ENCODE measurements at places on chromosomes 3 and 15.

DNA sequence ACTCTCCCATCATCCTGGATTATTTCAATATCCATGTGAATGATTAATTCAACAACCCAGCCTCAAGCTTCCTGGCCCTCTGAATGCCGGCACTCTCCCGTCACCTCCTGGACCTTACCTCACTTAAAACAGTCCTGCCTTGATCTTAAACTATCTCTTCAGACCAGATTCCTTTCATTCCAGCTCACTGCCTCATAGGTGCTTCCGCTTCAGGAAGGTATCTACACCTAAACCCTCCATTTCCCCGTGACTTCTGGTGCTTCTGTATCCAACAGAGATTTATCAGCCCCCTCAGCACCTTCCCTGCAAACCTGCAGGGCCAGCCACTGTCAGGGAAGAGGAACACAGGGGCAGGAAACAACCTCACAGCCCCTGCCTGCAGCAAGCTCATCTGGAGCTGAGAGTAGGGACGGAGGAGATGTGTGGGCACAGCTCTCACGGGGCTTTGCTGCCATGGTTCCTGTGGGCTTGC is 98.9 kb upstream of the TJP1 start:
- no peak for DNase-seq

GRCh38 chr3:119562307-119562961 is 3.0 kb upstream of the CD80 start:
- DNase-seq: peak; percentile 11

DNA sequence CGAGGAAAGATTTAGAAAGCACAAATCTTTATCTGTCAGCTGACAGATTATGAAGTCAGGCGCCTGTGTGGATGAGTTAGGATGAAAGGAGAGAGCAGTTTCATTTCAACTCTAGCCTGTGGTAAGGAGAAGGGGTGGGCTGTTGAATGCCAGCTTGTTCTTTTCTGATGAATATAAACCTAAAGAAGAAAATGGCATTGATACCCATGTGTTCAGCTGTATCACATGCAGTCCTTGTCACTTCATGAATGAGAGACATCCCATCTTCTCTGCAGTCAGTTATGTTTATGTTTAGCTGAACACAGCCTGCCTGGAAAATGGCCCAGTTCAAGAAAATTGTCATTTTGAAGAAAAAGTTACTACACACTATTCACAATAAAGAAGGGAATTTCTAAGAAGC is 345.7 kb upstream of the RBMS3 start:
- no peak for DNase-seq

DNA sequence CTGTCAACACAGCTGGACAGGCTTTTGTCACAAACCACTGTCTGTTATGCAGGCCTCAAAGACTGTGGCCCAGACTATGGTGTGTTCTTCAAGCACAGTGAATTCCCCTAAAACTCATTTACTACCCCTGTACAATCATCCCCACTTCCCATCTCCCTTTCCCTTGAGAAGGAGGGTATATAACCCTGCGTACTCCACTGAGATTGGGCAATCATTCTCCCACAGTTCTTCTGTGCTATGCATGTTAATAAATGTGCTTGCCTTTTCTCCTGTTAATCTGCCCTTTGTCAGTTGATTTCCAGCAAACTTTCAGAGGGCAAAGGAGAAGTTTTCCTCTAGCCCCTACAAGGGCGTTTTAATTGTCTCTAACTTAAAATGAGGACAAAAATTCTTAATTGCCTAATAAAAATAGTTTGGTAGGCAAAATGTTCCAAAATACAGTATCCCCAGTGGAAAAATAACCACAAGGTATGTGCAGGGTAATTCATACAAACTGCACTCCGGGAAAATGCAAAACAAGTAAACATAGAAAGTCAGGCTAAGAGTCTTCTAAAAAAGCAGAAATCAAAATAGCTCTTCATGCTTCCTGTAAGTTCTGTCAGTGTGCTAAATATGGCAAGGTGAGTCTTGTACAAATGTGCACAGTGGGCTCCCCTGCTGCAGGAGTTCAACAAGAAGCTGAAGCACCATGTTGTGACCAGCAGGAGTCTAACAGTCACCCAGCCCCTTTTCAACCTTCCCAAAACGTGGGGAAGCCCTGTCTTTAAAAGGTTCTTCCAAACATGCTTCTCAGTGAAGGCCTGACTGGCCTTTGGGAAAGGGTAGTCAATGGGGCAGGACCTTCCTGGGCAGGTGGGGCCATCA is 10.2 kb downstream of the ATP10A start:
- no peak for DNase-seq

GRCh38 chr15:74397239-74398068 is 30.0 kb upstream of the CYP11A1 start:
- no peak for DNase-seq

DNA sequence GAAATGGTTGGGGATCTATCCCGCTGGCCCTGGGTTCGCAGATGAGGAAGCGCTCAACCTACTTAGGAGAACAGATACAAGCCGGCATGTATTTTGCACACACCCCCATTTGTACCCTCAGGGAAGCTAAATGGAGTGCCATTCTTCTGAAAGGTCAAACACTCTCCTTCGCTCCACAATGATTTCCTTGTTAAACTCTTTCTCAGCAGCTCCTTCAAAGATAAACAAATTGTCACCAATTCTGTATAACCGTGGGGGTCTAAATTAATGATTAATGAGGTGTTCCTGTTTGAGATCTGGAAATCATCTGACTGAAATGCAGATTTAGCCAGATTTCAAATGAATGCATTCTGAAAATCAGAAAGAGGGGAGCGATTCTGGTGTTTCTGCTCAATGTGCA is 124.0 kb downstream of the MEGF11 start:
- DNase-seq: no peak

- no peak for DNase-seq
Measured at GRCh38 chr3:24149032-24149431, 203.9 kb downstream of the NR1D2 start.

DNA sequence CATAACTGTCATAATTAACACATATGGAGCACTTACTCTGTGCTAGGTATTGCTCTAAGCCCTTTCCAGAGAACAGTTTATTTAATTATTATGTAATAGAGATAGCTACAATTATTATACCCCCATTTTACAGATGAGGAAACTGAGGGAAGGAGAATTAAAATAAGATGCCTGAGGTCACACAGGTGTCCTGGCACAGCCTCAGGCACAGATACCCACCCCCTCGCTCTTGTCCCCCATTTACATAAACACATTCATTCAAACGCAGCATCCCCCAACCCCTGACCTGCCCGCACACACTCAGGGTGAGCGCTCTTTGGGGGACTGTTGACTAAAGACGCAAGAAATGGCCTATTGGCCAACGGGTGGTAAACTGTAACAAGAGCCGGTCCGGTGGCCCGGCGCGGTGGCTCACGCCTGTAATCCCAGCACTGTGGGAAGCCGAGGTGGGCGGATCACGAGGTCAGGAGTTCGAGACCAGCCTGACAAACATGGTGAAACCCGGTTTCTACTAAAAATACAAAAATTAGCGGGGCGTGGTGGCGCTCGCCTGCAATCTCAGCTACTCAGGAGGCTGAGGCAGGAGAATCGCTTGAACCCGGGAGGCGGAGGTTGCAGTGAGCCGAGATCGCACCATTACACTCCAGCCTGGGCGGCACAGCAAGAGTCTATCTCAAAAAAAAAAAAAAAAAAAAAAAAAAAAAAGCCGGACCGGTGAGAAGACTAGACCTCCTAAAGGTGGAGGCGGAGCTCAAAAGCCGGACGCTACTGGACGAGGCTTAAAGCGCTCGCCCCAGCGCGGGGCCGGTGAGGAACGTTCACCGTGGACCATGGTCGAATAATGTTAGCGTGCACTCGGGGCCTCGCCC is 1.9 kb upstream of the ISL2 start:
- DNase-seq: no peak

DNA sequence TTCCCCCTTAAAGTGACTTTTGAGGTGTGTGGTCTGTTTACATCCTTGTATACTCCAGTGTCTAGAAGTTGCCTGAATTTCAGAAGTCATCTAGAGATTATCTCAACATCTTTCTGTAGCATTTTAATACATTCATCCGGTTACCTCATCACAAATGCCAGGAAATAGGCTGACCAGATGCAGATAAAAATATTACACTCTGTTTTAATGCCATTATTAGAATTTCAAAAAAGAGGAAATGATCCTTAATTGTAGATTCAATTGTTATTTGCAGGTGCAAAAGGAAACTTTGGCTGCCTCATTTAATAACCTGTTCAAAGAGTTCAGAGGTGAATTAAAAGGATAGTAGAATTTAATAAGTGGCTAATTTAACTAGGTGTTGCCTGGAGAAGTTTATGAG is 290.9 kb downstream of the C3orf38 start:
- DNase-seq: no peak

DNA sequence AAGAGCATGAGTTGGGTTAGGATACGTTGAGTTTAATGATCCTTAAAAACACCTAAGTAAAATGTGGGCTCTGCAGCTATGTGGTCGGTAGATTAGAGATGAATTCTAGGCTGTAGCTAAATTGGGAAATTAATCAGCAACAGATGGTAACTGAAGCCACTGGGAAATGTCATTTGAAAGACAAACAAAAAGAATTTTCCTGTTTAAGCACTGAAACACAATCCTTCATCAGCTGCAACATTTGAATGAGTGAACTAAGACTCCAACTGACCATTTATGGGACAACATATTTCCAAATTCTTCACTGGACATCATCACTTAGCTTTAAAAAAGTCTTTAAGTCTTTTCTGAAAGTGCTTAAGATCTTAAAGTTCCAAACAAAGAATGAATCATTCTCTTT is 226.9 kb downstream of the ZNF385D start:
- DNase-seq: no peak

DNA sequence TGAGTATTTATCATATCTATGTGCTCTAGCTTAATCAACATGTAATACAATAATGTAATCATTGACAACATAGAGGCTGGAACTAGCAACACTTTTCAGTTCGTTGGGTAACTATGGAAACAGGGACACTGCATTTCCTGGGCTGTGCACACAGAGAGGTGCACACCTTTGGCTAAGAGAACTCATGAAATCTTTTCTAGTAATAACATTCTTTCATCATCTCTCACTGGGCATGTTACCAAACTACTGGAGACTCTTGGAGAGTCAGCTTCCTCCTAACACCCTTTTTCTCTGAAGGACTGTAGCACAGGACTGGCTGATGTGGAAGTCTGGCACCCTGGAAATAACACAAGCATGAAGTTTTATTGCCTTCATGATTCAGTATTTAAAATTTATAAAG is 135.6 kb downstream of the KCNMB2 start:
- no peak for DNase-seq

- no peak for DNase-seq
Measured at GRCh38 chr15:39914977-39915376, 5.1 kb downstream of the GPR176 start.

DNA sequence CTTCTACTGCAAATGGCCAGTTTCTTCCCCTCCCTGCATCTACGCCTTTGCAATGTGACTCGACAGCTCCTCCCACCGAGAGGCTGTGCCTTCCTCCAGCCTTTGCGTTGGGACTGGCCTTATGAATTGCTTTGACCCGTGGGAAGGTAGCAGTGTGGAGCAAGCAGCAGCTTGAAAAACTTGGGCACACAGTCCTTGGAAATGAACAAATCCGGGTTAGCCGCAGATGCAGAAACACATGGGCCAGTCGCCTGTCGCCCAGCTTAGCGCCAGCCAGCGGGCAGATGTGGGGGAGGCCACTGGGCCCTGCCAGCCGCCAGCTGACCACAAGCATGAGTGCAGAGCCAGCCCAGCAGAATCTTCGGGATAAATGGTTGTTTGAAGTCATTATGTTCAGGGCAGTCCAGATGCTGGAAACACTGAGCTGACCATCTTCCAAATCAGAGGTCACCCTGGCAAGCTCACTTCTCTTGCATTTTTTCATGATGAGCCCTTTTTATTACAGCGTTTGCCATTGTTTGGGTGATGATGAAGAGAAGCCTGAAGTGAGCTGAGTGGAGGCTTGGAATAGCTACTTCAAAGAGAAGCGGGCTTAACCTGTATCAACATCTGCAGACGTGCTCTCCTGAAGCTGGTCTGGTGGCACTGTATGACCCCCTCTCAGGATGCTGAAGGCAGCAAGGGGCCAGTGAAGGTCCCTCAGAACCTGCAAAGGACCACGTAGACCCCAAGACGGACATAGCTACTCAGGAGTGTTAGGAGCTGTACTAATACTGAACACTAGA is 9.8 kb downstream of the SELENOS start:
- DNase-seq: no peak

- no peak for DNase-seq
Measured at GRCh38 chr3:175836617-175837016, 977.5 kb downstream of the NAALADL2 start.

GRCh38 chr15:88083811-88084760 is 172.5 kb downstream of the NTRK3 start:
- no peak for DNase-seq

DNA sequence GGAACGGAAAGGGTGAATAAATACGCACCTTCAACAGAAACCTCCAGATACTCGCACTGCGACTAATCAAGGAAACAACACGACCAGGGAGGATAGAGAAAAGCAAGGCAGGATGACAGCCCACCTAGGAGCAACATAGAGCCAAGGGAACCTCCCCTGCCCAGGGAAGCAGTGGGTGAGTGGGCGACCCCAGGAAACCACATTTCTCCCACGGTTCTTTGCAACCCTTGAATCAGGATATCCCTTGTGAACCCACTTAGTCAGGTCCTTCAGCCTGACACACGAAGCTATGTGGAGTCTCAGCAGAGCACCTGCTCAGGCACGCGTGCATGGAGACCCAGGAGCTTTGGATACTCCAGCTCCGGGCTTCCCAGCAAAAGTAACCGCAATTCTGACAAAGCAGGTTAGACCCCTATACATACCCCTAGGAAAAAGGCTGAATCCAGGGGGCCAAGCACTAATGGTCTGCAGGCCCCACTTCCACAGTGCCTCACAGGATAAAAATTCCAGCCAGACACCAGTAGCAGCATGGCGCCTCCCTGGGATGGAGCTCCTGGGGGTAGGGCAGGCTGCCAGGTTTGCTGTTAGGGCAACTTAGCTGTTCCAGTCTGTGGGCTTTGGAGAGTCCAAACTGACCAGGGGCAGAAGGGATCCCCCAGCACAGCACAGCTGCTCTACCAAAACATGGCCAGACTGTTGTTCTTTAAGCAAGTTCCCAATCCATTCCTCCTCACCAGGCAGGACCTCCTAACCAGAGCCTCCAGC is 38.4 kb upstream of the PXYLP1 start:
- DNase-seq: no peak

DNA sequence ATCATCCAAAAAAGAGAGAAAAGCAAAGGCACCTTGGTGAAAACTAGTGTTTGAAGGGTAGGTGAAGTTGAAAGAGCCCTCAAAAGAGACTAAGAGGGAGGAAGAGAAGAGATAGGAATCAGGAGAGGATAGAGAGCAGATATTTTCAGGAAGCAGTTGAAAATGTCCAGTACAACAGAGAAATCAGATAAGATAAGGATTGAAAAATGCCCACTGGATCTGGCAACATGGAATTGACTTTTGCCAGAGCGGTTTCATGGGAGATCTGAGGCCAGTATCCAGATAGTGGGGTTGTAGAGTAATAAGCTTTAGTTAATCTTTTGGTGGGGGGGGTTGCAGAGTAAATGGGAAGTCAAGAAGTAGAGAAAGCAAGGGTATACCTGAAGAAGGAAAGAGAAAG is 337.4 kb downstream of the IL5RA start:
- DNase-seq: no peak

GRCh38 chr15:69167218-69167846 is 6.9 kb downstream of the GLCE start:
- DNase-seq: no peak
